ENCODE measurements at places on chromosomes 6 and 20.

- DNase-seq: no peak
Observed at GRCh38 chr6:110646951-110647910, 168.0 kb downstream of the CDK19 start.

- no peak for DNase-seq
Observed at GRCh38 chr6:169251822-169252504, 1.7 kb downstream of the THBS2 start.

DNA sequence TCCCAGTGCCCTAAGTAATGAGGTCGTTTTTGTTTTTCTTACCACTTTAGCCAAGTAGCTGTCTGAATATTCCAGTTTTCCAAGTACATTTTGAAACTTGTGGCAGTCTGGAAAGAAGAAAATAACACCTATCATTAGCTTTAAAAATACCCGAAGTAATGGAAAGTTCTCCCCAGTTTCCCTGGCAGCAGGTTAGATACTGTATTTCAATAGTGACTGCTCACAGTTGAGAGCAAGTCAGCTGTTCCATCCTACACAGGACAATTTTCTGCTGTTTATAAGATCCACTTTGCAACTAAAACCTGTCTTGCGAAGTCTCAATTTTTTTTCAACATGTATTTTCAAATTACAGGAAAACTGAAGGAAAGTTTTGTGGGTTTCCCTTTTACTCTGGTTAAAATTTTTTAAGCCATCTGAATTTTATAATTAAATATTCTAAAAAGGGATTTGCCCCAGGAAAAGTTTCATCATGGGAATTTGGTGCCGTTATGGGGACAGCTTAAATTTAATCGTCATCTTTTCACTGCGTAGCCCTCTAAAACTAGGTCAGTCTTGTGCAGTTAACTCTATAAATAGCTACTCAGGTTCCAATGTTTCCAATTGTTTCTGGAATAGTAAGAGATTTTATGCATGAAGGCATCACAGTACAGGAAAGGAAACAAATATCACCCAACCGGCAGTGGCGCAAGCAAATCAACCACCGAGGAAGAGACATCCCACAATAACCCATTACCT, 96.9 kb downstream of the MBOAT1 start:
- DNase-seq: no peak

- no peak for DNase-seq
Observed at GRCh38 chr20:52649727-52650126, 322.4 kb upstream of the TSHZ2 start.

DNA sequence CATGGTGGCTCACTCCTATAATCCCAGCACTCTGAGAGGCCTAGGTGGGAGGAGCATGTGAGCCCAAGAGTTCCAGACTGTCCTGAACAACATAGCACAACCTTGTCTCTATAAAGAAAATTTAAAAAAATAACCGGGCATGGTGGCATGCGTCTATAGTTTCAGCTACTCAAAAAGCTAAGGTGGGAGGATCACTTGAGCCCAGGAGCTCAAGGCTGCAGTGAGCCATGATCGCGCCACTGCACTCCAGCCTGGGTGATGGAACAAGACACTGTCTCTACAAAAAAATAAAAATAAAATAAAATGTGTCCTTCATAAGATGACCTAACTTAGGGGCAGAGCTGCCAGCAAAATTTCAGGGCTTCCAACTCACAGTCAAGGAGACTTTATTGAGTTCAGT, 12.6 kb downstream of the ID4 start:
- DNase-seq: no peak

DNA sequence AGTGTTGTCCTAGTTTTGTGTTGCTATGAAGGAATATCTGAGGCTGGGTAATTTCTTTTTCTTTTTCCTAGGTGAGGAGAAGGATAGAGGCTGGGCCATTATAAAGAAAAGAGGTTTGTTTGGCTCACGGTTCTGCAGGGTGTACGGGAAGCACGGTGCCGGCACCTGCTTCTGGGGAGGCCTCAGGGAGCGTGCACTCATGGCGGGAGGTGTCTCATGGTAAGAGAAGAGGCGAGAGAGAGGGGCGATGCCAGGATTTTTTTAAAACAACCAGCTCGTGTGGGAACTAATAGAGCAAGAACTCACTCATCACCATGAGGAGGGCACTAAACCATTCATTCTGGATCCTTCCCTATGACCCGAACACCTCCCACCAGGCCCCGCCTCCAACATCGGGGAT, 14.2 kb upstream of the NPBWR2 start:
- no peak for DNase-seq

DNA sequence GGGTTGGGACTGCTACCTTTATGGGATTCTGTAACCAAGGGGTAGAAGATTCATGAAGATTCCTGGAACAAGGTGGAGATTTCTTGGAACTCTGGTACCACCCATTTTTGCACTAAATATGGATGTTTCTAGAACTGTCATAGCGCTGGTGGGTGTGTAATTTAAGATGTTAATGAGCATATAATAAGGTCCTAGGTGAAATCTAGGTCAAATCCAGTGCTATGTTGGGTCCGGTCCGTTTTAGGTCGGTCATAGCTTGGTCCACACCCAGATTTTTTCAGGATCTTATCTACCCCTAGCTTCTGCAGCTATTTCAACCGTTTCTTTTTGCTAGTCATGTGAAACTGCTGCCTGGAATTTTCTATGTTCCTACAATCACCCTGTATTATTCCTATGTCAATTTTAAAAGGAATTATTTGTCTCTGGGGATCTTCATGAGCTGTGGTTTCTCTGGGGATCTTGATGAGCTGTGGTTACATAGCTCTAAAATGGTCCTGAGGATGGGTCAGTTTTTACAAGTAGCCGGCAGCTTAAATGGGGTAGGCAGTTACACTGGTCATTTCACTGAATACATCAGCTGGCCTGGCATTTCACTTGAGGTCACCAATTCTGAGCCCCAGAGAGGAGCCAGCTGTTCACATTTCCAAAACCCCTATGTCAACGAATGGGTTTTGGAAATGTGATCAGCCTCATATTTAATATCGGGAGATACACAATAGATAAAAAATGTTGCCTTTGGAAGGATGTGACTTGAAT, 652.3 kb upstream of the FLRT3 start:
- no peak for DNase-seq

- no peak for DNase-seq
Observed at GRCh38 chr6:94099072-94099471, 679.7 kb upstream of the EPHA7 start.

DNA sequence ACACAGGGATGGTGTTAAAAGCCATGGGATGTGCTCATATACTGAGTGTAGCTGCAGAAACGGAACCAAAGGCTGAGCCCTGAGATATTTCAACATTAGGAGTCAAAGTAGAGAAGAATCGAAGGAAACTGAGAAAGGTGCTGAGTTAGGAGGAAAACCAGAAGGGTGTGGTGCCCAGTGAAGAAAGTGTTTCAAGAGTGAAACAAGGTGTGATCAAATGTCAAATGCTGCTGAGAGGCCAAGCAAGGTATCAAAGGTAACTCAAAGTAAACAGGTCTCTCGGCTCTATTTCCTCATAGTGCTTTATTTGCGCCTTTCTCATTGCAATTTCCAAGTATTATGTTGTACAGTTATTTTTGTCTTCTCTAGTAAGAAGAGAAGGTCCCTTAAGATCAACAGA, 94.1 kb downstream of the PRDM1 start:
- DNase-seq: no peak

DNA sequence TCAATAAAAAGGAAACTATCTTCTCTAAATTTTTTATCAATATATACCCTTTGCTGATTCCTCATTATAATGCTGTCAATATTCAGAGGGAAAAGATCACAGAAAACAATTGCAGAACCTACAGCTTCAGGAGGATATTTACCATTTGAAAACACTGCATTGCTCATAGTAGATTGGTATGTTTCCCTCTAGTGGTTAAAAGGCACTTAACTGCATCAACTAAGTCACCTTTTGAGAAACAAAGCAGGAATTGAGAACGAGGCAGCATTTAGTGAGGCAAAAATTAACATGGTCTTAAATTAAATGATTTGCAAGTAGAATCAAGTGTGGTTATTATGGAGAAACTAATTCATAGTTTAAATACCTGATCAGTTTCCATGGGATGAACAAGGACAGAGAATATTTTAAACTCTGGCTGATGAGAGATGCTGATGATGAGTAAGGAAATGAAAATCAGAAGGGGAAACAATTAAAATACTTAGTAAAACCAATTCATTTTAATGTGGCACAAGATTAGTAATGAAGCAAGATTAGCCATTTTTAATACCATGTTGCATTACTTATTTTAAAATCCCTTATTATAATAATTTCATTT, 642.1 kb downstream of the EPHA7 start:
- no peak for DNase-seq

DNA sequence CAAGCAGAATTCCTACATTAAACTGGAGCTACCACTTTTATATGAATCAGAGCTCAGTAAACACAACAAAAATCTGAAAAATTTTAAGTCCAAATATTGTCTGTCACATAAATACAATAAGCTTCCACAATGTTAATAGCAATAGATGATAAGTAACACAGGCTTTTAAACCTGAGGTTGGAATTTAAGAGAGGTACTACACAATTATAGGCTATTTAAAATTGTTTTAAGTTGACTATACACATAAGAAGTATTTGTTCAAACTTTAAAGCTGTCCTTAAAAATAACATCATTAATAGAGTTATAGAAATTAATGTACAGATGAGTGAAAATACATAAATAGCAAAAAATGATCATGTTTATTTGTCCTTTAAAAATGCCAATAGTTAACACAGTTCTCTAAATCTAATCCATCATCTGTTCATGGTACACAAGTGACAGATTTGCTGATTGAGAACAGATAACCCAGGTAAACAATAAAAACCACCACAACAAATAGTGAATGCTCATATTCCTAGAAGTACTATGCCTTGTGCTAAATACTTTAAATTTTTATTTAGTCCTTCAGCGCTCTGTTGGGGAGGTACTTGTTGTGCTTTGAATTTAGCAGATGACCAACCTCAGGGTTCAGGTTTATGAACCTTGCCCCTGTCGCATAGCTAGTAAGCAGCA, 382.3 kb upstream of the ID4 start:
- DNase-seq: no peak

DNA sequence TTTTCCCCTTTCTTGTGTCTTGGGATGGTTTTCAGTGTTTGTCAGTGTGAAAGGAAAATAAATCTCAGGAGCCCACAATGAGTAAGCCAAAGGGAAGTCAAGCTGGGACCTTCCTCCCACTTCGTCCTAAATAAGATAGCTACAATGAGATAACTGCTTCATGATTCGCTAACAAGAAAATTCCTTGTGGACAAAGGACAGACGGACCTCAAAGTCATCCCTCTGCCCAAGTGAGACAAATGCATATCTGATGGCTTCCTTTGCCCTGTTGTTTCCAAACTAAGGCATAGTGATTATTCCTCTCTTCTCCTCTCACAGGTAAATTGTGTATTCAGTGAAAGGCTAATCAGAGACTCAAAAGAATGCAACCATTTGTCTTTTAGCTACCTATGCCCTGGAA, 26.1 kb upstream of the ADTRP start:
- no peak for DNase-seq

DNA sequence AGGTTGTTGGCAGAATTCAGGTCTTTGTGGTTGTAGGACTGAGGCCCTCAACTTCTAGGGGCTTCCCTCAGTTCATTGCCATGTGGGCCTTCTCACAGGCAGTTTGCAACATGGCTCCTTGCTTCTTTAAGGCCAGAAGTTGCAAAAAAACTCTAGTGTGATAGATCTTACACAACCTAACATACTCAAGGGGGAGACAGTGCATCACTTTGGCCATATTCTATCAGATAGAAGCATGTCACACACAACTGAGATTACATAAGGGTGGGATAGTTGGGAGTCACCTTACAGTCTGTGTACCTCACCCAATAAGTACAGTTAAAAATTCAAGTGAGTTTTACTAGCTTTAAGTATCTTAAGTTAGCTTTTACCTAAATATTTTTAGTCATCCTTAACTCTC, 1.6 kb downstream of the SIRPD start:
- DNase-seq: no peak

GRCh38 chr6:34056305-34057108, 89.4 kb downstream of the GRM4 start:
- DNase-seq: peak; percentile 46

GRCh38 chr20:13858439-13858838, 73.6 kb downstream of the NDUFAF5 start:
- no peak for DNase-seq

- DNase-seq: no peak
Observed at GRCh38 chr6:39590871-39591393, 134.3 kb downstream of the KIF6 start.

DNA sequence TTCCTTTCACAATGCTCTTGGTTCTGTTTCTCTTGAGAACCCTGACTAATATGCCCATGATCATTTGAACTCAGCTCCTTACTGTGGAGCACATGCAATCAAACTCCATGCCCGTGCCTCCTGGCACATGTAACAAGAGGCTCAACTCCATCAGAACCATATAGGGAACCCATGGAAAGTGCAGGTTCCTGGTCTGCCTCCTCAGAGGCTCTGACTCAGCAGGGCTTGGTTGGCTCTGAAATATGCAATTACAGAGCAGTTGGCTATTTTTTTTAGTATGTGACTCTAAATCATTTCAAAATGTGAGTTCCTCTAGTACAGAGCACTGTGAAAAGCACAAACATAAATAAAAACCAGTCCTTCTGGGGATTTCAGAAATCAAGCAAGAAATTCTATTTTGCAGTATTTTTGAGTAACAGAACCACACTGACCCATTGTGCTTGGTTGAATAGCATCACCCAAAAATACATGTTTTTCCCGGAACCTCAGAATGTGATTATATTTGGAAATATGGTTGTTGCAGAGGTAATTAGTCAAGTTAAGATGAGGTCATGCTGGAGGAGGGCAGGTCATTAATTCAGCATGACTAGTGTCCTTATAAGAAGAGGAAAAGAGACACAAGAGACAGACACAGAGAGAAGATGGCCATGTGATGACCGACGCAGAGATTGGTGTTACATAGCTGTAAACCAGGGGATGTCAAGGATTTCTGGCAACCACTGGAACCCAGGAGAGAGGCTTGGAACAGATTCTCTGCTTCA, 13.2 kb upstream of the MAP3K4 start:
- DNase-seq: no peak
